ENCODE measurements at places on chromosomes 4 and X.

GRCh38 chrX:42694260-42694815 lies 83.6 kb downstream of the PPP1R2C start:
- no peak for DNase-seq

DNA sequence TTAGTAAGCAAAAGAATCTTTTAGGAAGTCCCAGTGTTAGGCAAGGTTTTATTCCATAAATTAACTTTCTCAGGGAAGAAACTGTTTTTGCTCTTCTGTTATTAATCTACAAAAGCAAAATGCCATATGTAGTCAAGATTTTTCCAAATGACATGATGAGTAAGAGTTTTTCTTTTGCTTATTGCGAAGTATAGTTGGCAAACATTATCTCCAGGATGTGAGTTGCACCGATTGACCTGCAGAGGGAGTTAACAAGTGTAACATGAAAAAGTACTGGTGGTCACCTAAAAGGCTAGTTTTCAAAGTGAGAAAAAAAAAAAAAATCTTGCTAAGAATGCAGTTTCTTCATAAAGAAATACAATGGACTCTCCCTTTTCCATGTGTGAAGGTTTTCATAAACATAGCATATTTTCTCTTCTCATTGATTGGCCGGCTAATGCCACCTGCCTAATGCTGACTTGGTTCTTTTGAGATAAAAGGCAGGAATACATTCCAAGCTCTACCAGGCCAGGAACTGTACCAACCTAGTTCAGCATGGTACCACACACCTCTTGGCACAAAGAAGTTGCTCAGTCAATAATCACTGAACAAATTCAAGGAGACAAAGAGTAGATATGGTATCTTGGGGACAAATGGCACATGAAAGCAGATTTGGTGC lies 100.2 kb downstream of the LNX1 start:
- peak; percentile 84 for DNase-seq

DNA sequence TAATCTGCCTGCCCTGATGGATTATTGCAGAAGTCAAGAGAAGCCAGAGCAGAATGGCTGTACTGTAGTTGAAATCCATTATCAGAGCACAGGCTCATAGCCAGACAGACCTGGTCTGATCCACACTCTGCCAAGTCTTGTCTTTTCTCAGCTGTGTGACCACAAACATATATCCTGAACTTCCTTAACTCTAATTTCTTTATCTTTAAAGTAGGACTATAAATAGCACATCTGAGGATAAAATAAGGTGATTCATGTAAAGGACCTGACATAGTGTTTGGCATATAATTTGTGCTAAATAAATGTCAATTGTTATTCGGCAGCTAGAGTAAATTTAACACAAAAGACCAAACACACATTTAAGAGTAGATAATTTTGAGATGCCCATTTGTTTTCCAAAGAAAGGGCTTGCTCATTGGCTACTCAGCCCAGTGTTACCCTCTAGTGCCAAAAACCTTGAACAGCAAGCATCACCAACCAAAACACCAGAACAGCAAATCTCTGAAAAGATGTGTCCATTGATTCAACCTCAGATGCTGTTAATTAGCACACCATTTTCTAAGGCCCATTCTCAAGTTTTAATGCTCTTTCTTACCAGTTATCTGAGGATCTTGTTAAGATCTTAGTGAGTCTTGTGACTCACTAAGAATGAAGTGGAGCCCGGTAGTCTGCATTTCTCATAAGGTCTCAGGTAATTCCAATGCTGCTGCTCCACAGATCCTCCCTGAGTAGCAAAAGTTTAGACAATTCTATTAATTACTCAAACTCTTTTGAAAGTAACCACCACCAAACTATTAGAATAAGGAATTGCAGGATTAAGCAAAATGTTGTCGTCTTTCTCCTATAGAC lies 108.8 kb downstream of the HHIP start:
- no peak for DNase-seq

DNA sequence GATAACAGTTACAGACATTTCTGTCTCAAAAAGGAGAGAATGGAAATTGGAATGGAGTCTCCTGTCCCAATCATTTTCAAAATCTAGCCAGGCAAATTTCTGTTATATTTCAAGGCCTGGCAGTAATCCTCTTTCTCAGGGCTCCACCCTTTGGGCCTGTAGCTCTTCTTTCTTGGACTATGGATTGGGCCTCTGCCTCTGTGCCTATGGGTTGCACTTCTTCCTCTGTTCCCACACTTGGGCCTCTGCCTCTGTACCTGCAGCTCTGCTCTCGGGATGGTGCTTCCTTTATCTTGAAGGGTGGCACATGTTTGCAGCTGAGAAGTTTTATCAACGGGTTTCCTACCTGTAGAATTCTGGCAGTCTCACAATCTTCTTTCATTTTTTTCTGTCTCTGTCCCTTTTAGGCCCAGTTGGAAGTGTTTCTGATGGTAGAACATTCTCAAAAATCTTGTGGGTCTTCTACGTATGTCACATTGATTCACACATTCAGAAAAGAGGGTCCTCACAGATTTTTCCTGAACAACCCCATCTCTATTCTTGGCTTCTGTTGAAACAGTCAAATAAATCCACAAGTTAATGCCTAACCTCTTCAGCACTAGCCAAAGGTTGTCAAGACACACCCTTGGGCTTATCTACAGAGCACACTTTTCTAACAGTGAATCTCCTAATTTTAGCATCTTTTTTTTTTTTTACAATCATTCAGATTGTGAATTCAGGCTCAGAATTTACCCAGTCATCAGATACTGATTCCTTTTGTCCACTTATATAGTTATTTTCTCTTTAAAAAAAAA lies 719.0 kb downstream of the RPA4 start:
- no peak for DNase-seq

DNA sequence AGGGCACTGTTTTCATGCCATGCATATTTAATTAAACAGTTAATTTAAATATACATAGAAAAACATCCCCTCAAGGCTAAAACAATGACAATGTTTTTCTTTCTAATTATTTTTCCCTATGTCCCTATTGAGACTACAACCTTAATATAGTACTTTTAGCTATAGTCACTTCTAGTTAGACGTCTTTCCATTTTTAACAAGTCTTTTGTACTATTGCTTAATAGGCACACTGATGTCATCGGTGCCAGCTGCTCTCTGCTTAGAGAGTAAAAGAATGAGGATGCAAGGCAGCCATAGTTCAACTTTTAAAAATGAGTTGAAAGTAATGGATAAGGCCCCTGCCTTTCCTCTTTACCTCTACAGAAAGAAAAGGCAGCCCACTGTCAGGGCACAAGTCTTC lies 191.1 kb downstream of the KCTD8 start:
- peak; percentile 25 for DNase-seq

DNA sequence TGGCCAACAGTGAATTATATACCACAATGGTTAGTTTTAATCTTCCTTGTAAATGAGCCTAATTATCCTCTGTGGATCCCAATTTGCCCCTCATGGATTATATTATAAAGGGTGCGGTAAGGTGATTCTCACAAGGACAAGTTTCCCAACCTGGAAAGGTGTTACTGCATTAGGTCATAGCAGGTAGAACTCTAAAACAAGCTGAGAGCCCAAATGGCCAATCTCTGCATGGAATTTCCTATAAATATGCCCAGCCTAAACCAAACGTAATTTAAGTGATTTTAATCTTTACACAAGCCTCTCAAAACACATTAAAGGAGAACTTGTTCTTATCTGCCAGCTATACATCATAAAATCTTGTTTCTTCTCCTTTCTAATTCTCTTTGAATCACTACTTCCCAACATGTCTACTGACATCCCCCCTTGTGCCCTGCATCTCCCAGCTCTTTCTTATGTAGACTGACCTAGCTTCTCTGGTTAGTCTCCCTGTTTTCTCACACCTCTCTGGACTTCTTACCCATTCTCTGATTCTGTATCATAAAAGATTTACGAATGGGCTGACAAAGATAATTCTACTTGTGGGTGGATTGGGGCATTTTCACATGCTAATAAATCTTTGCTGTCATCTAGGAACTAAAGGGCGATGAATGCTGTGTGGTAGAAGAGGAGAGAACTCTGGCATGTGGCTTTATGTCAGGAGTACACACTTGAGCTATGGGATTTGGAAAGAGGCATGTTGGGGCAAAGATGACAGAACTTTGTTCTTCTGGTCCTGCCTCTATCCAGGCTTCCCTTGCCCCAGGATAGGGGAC lies 94.3 kb upstream of the PGRMC2 start:
- DNase-seq, result no peak

DNA sequence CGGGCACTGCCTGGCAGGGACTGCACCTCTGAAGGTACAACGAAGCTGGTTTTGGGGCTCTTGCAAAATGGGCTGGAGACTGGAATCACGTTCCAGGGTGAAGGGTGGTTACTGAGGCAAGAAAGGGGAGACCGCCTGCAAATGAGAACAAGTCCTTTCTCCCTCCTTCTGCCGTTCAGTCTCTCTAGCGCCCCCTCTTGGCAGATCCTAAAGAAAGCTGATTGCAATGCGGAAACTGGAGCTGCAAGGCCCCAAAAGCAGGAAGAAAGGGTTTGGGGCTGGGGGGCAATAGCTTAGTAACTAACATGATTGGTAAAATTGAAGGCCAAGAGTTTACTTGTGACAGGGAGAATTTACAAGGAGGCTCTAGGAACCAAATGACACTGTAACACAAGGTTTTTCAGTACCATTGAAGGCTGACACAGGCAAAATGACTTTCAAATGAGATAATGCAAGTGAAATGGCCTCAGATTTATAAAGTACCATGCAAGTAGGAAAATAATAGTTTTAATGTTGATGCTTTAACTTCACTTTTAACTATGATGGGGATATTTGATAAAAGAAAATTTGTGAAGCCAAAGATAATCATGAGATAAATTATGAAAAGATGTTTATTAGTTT lies 222.7 kb upstream of the HAND2 start:
- peak; percentile 52 for DNase-seq

- no peak for DNase-seq
Observed at GRCh38 chrX:13750204-13750603, 15.7 kb downstream of the OFD1 start.

DNA sequence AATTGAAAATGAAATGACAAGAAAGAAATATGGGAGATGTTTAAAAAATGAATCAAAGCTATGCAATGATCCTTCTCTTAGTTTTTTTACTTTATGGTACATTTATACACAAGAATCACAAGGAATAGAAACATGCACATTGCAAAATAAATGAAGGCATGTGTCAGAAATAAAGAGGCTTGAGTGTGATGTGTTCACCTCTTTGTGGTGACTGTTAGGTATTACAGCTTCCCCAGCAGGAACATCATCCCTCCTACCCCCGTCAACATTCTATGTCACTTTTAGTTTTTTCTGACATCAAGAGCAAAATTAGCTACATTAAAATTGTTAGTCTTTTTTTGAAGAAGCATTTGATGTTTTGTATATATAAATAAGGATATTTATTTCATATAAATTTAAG lies 214.8 kb downstream of the SLC4A4 start:
- peak; percentile 57 for DNase-seq

DNA sequence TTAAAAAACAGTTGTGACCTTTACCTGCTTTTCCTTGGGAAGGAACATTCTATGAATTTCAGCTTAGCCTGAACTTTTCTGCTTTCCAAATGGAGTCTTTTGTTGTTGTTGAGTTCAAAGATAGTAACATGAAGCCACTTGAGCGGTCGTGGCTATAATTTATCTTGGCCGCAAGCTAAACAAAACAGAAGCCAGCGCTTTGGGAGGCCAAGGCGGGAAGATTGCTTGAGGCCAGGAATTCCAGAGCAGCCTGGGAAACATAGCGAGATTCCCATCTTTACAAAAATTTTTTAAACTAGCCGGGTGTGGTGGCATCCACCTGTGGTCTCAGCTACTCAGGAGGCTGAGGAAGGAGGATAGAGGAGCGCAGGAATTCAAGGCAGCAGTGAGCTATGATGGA lies 29.9 kb downstream of the TKTL1 start:
- peak; percentile 54 for DNase-seq

DNA sequence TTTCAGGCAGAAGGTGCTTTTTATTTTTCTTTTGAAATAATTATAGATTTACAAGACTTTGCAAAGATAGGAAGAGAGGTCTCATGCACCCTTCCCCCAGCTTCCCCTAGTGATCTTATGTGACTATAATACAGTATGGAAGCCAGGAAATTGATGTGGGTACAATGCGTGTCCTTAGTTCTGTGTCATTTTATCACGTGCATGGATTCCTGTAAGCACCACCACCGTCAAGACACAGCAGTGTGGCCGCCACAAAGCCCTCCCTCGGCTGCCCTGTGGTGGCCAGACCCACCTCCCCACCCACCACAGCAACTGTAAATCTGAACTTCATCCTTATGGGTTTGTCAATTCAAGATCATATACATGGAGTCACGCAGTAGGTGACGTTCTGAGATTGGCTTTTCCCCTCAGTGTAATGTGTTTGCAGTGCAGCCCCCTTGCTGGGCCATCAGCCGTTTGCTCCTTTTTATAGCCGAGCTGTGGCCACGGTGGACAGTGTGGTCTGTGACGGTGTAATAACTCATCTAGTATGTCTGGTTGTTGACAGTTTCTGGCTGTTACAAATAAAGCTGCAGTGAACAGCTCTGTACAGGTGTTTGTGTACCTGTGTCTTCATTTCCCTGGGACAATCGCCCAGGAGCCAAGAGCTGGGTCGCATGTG lies 10.9 kb upstream of the HTRA3 start:
- DNase-seq, result no peak

- no peak for DNase-seq
Observed at GRCh38 chr4:41466249-41466648, 71.7 kb upstream of the LIMCH1 start.

DNA sequence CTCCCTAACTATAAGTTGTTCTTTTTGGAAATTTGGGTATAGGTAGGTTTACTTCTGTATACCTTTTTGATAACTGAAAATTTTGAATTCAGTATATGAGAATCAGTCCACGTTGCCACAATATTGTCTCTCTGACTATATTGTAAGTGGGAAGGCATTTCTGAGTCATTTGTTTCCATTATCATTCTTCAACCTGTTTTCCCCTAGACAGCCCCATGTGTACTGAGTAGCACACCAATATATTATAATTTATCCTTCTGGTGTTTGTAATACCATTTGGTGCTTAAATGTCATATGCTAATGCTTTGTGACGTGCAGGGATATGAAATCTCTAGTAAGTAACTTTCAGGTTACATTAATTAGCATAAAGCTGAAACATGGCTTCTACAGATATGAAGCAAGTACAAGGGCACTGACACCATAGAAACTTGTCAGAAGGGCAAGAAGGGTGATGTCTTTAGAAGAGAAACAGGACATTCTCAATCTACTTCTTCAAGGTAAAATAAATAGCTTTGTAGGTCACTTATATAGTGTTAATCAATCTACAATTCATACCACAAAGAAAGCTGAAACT lies 27.7 kb downstream of the PAK3 start:
- no peak for DNase-seq

GRCh38 chrX:155673338-155673737 lies 60.6 kb upstream of the TMLHE start:
- peak; percentile 6 for DNase-seq

DNA sequence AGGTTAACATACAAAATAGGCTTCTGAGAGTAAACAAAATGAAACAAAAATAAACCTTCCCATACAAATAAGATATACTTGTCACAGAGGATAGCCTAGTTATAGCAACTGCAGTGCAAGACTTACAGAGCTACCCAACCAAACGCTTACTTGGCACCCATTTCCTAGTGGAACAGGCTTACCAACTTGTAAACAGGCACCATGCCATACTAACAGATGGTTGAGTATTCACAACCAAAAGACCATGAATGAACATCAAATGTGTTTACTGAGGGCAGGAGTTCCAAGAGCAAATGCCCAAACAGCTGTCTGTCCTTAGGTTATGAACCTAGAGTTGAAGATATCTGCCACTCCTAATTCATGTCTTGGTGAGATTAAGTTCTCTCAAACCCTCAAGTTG lies 2629.2 kb downstream of the PCDH7 start:
- no peak for DNase-seq

GRCh38 chr4:137156807-137157206 lies 375.5 kb downstream of the PCDH18 start:
- no peak for DNase-seq

- no peak for DNase-seq
Observed at GRCh38 chr4:140180577-140180976, 26.6 kb upstream of the MAML3 start.

All from lung (tissue), 17 donors.